Activated naive CD8-positive, alpha-beta T cell treated with anti-CD3 and anti-CD28 coated beads, Interleukin-2, amount 10 ng/mL, durations not matched to agents 7 days and 5 days (primary cell): ENCODE measurements at places on chromosomes 4 and X. TPM values are rescaled to one million over a fixed set of nuclear protein-coding genes. Genes with fewer than 3 reads are reported as not detected.

DNA sequence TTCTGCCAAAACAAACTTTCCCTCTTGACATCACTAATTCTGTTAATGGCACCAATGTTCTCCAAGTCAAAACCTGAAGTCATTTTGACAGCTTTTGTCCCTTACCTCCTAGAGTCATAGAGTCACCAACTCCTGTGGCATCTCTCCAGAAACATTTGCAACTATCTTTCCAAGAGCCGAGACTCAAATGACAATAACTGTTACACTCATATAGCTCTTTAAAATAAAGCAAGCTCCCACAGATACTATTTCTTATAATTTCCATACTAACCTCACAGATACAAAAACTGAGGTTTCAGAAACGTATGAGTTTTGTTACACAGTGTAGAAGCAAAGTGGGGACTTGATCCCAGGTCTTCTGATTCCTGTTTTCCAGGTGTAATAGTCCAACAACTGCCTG lies 18.3 kb downstream of the GPRIN3 start:
- peaks cover 80% of the 10 kb centered on the region for H3K4me1 ChIP-seq
- peaks cover 43% of the 10 kb centered on the region for H3K36me3 ChIP-seq
- no peak for DNase-seq
- no peaks in the 10 kb centered on the region for H3K27me3 ChIP-seq
- H3K27ac ChIP-seq = peak overlapping the region; percentile 77
- peak overlapping the region; percentile 58 for H3K4me3 ChIP-seq

ETDA gene
- not detected for total RNA-seq

- H3K36me3 ChIP-seq = no peaks in the 10 kb centered on the region
- DNase-seq = no peak
- no peak overlapping the region for H3K4me3 ChIP-seq
- H3K27ac ChIP-seq = no peak overlapping the region
These were observed 38.8 kb upstream of the AFAP1 start for GRCh38 chr4:7978489-7978888.

DNA sequence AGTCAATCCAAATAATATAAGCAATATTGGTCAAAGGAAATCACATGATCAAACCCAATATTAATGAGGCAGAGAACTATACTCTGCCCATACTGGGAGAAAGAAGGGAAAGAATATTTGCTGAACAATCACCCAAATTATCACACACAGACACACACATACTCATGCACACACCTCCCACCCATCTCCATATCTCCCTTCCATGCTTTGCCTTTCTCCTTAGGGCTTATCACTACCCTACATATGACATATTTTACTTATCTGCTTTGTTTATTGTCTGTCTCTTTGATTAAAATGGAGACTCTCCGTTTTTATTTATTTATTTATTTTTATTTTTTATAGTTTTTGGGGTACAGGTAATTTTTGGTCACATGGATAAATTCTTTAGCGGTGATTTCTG lies 112.9 kb upstream of the NHS start:
- peaks cover 4% of the 10 kb centered on the region for H3K27me3 ChIP-seq
- no peaks in the 10 kb centered on the region for H3K4me1 ChIP-seq
- no peak for DNase-seq
- no peaks in the 10 kb centered on the region for H3K36me3 ChIP-seq
- H3K4me3 ChIP-seq = no peak overlapping the region

- H3K4me3 ChIP-seq = no peak overlapping the region
- DNase-seq = no peak
- no peaks in the 10 kb centered on the region for H3K4me1 ChIP-seq
These were observed 336.7 kb upstream of the GNPDA2 start for GRCh38 chr4:45062935-45063545.
